Activated CD4-positive, alpha-beta T cell treated with anti-CD3 and anti-CD28 coated beads for 24 hours (primary cell): ENCODE measurements at places on chromosomes 11 and 22.

GRCh38 chr11:6345366-6345765, 25.1 kb upstream of the CAVIN3 start:
- no peak for DNase-seq

DNA sequence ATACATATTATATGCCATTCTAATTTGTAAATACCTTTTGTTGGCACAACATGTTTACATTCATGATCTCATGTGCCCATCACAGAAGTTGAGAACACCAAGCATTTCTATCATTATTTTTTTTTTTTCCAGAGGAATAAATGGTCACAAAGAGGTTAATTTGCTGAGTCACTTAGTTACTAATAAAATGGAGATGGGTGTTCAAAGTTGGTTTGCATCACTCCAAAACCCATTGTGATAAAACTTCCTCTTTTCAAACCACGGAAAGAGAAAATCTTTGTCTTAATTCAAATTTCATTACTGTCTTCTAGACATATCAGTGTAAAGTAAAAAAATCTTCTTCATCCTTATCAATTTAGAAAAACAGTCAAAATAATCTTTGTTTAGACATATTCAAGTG, 636.8 kb upstream of the CCDC179 start:
- no peak for DNase-seq

DNA sequence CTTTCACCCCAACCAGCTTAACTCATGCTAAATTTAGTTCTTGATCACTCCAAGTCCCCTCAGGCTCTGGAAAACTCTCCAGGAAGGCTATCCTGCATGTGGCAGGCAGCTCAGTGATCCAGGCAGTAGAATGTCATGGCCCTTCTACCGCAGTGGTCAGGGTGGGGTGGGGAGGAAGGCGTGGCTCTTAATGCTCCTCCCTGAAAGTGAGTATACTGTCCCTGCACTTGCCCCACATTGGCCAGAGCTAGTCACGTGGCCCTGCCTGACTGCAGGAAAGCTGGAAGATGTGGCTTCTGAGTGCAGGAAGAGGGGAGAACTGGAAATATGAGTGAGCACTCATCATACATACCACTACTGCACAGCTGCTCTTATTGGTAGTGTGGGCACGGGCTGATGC, 102.1 kb downstream of the GRAMD1B start:
- DNase-seq: no peak

GRCh38 chr22:30803679-30804078, 109.0 kb downstream of the OSBP2 start:
- no peak for DNase-seq

DNA sequence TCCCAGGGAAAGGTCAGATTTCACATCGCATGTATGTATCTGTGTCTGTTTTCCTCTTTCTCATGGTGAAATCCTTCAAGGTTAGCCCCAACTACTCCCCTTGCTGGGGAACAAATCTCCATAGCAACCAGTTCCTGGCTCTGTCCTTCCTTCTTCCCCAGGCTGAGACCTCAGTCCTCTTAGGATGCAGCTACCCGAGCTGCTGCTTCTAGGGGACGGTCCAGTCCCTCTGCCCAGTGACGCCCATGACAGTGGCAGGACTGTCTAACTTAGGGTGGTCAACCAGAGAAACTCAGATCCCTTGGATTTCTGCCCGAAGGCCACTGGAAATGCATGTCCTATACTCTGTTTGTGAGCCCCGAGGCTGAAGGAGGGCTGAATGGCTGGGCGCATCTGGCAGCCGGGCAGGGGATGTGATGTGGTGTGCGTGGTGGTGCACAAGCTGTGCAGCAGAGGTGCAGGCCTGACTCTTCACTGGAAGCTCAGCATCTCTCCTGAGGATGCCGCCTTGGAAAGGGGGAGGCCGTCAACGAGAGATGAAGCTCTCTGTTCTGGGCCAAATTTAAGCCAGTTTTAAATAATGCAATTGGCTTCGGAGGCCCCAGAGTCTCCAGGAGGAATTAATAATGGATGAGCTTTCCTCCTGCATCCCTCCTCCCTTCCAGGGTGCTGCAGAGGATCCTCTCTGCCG, 118.7 kb upstream of the B3GAT1 start:
- no peak for DNase-seq

DNA sequence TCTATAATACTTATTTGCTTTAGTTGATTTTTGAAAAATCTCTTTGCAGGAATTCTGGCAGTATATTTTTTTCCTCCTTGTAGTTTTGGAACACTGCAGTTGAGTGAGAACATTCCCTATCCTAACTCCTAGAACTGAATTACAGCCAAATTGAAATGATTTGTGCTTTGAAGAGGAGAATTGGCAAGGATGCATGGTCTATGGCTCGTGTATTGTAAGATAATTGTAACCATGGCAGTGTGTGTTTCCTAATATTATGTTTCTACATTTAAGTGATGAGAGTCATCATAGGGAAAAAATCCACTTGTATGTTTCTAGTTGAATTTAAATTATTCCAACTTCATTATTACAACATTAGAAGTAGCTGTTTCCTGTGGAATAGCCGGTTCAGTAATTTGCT, 80.9 kb upstream of the MYO18B start:
- no peak for DNase-seq

- no peak for DNase-seq
These were observed 10.6 kb downstream of the PITPNM1 start for GRCh38 chr11:67494371-67495233.

- DNase-seq: no peak
These were observed 109.5 kb downstream of the DBX1 start for GRCh38 chr11:20050551-20051333.
